ENCODE measurements at places on chromosomes 1 and 21.

DNA sequence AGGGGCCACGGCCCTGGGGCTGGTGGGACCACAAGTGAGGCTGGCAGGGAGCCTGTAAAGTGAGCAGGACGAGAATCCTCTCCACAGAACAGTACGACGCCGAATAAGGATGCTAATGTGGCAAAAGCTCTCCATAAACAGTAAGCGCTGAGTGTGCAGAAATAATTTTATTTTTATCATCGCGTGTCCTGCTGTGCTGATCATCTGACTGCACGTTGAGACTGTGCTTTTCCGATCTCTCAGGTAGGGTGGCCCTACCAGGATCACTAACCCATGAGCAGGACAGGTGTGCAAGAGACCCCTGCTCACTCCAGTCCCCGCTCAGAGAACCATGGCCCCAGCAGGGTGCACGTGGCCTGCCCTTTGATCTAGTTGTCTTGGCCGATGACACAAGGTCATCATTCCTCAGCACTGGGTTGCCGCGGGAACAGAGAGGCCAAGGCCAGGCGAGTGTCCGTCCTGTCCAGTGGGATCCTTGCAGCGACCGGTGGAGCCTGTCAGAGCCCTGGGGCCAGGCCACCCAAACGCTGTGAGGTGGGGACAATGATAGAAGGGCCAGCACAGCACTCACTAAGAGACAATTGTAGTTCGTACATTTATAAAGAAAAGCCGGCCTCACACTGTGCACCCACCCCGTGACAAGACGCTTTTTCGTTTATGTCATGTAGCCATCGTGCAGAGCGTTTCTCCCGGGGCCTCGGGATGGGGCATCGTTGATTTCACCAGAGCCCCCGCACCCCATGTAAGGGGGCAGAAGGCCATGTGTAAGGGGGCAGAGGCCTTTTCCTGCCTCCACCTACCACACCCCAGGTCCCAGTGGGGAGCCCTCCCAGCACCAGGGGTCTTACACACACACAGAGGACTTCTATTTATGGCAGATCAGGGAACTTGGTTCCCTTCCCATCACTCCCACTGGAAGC, 52.7 kb upstream of the ADARB1 start:
- DNase-seq, result no peak

DNA sequence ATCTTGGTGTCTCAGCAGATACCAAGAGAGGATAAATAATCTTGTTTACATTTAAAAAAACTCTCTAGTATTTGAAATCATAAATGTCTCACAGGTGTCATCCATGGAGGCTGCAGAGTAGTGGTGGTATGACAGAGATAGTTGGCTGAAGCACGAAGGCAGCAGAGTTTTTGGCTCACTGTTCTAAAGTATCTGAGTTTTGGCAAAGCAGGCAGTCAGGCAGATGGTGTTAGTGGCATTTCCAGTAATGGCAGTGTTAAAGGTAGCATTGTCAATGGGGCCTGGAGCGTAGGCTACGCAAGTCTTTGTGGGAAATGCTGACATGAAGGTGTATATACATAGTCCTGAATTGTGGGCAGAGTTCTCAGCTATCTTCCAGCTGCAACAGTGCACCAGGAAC, 68.5 kb upstream of the HSD17B7 start:
- DNase-seq, result no peak

- no peak for DNase-seq
These were observed 26.8 kb downstream of the C8A start for GRCh38 chr1:56881417-56881816.

- no peak for DNase-seq
These were observed 218.4 kb downstream of the HLX start for GRCh38 chr1:221097479-221098281.

GRCh38 chr21:29639366-29640079, 300.3 kb downstream of the GRIK1 start:
- DNase-seq, result no peak

DNA sequence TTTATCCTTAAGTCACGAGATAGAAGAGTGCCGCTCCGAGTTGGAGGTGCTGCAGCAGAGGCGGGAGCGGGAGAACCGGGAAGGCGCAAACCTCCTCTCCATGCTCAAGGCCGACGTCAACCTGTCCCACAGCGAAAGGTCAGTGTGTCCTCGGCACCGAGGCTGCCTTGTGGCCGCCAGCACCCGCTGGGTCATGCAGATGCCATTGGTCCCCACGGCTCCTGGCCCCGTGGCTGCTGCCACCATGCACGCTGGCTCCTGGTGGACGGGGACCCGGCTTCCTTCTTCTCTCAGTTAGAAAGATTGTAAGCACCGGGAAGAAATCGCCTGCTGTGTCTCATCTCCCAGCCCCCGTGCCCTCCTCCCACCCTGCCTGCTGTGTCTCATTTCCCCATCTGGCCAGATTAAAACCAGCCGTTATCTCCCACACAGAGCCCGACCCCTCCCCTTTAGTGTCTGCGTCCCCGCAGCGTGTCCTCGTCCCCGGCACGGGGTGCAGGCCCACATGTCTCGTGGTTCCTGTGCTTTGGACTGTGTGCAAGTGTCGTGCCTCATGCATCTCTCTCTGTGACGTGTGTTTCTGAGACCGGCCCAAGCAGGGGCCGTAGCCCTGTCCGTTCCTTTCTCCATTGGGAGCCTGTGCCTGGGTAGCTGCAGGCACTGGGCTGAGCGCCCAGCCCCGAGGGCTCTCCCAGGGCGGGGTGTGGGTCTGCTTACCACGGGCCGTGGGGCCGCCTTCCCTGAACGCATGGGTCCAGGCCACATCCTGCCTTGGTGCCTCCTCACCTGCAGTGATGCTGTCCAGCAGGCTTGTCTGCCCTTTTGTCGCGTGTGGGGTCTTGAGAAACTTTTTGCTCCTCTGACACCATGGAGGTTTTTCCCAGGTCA, 62.1 kb downstream of the PCNT start:
- no peak for DNase-seq

GRCh38 chr1:229241390-229241789, 29.5 kb upstream of the RAB4A start:
- no peak for DNase-seq

DNA sequence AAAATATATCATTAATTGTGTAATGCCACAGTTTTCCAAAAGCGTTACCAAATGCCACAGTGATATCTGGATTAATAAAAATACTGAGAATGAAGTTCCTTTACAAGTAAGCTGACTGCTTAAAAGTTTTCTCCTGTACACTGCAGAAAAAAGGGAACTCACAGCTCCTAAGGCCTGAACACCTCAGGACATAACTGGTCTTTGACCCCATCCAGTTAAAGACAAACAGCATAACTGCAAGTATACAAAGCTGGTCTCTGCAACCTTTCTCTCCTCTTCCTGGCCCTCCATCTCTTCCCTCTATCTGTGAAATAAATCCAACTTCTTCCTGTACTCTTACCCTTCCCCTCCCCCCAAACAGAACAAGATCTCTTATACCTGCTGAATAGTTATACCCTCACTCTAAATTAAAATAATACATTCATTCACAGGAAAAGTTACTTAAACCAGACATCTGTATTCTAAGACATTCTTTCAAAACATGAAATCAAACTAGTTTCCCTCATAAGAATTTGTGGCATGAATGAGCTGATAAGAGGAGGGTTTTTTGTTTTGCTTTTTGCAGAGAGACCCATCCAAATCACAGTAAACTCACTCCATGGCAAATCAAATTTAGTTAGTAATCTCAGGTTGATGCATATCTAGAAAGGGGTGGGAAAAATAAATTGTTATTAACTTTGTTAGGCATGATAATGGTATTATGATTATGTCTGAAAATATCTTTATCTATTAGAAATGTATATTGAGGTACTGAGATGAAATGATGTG, 2.9 kb downstream of the DIPK1A start:
- no peak for DNase-seq

- DNase-seq, result no peak
These were observed 25.1 kb upstream of the PLEKHA6 start for GRCh38 chr1:204384636-204385352.

GRCh38 chr1:155835548-155835947, 21.5 kb downstream of the GON4L start:
- no peak for DNase-seq

Measured in activated T-cell treated with anti-CD3 and anti-CD28 coated beads for 1 hour (primary cell).